ENCODE measurements at places on chromosomes 6 and 20.

DNA sequence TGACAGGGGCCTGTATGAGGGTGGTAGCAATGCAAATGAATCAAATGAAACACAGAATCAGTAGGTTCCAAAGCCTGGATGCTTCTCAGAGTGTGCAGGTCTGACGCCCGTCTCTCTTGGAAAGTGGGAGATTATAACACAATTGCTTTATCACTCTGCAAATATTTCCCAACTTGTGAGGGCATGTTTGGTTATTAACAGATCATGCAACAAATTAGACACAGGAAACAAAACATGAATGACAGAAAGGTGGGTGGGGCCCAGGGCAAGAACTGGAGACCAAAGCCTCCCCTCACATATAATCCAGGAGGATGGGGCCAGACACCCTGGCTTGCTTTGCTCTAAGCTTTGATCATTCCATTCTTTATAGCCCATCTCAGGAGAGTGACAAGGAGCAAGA lies 108.6 kb upstream of the MRPS10 start:
- no peak for DNase-seq

- no peak for DNase-seq
Measured at GRCh38 chr20:50194422-50194830, 3.8 kb downstream of the CEBPB start.

DNA sequence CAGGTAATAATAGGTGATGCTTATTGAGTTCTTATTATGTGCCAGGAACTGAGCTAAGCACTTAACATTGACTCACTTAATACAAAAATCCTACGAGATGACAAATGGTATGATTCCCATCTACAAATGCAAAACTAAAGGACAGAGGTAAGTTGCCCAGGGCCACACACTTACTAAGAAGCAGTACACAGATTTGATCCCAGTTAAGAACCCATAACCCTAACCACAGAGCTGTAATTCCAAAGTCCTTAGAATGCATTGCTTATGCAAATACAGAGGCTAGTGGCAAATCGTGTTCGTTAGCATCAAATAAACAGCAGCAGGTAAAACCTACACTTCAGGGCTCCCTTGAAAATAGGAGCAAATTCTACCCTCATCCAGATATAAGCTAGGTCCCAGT lies 104.0 kb downstream of the SASH1 start:
- no peak for DNase-seq

DNA sequence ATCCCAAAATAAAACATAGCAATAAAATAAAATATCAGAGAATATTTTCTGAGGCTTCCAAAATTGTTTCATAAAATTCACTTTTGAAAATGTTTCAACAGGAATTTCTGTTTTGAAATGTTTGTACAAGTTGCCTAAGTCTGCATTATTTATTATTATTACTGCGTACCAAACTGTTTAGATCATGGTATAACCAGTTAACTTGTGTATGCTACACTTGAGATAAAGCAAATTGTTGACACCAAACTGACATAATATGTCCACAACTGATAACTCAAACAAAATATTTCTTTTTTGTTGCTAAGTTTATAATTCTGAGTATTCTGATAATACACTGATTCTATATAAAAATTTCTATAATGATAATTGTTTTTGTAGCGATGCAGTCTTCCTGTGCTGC lies 531.8 kb upstream of the EYS start:
- DNase-seq = no peak

GRCh38 chr6:40285996-40286395 lies 301.2 kb downstream of the LRFN2 start:
- DNase-seq = no peak

All from esophagus muscularis mucosa (tissue), 4 donors.